ENCODE measurements at places on chromosomes 12 and 14.
A peak's percentile ranks its signal among the peaks of the same experiment; 100 is the strongest.

DNA sequence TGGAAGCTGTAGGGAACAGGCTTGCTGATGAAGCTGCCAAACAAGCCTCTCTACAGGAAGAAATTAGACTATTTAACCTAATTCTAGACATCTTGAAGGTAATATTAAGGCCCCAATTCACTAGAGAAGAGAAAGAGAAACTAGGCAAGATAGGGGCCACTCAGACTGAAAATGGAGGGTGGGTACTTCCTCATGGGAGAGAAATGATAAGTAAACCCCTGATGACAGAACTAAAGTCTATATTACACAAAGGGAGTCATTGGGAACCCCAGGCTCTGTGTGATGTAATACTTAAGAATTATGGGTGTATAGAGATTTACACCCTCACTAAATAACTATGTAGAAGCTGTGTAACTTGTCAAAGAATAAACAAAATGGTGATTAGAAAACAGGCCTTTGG, 64.3 kb downstream of the APOBEC1 start:
- DNase-seq, result no peak

- peak; percentile 22 for DNase-seq
Measured at GRCh38 chr14:95156161-95157047, 925 bp downstream of the DICER1 start.

- DNase-seq, result no peak
Measured at GRCh38 chr12:129404556-129404955, 499.3 kb downstream of the TMEM132D start.

GRCh38 chr12:64476844-64477243, 24.9 kb downstream of the TBK1 start:
- no peak for DNase-seq

- DNase-seq, result no peak
Measured at GRCh38 chr12:31412292-31412801, 86.4 kb upstream of the SINHCAF start.

Measured in amniotic epithelial cell (primary cell).